ENCODE measurements at places on chromosomes 1 and 21. TPM values are rescaled to one million over a fixed set of nuclear protein-coding genes. Genes with fewer than 3 reads are reported as not detected.

WNT3A gene
- 3.0 TPM for total RNA-seq

GPR89A gene
- total RNA-seq: 19.2 TPM

RGS13 gene
- total RNA-seq: 0.08 TPM

PPIAL4G gene
- total RNA-seq: not detected

EIF4G3 gene
- total RNA-seq: 24.4 TPM

NPR1 gene
- total RNA-seq: 5.3 TPM

CNKSR1 gene
- 16.8 TPM for total RNA-seq

TACSTD2 gene
- 672 TPM for total RNA-seq

DYNLT5 gene
- 0.83 TPM for total RNA-seq

TCEA3 gene
- 39.5 TPM for total RNA-seq

CRYAA gene
- not detected for total RNA-seq

CHRM3 gene
- total RNA-seq: 1.9 TPM

WDR64 gene
- total RNA-seq: not detected

COL24A1 gene
- total RNA-seq: 0.17 TPM

PLPPR5 gene
- total RNA-seq: not detected

PTPRU gene
- 29.6 TPM for total RNA-seq

ICOSLG gene
- total RNA-seq: 10.4 TPM

L1TD1 gene
- total RNA-seq: not detected

TTC34 gene
- 0.13 TPM for total RNA-seq

PAQR6 gene
- total RNA-seq: 5.0 TPM

C1orf21 gene
- 37.6 TPM for total RNA-seq

LYPD8 gene
- not detected for total RNA-seq

AMY1A gene
- total RNA-seq: not detected

SLC9C2 gene
- not detected for total RNA-seq

CD1B gene
- total RNA-seq: 0.38 TPM

EPHA2 gene
- total RNA-seq: 68.1 TPM

OR2G6 gene
- not detected for total RNA-seq

ZYG11A gene
- total RNA-seq: 0.03 TPM

FMOD gene
- total RNA-seq: 37.7 TPM

ITGB2 gene
- 40.7 TPM for total RNA-seq

SLC22A15 gene
- 7.9 TPM for total RNA-seq

PNRC2 gene
- total RNA-seq: 65.0 TPM

DNAI4 gene
- 3.4 TPM for total RNA-seq

BEND5 gene
- total RNA-seq: 0.67 TPM

Data from lower leg skin (tissue), 4 donors.